ENCODE measurements at places on chromosomes 4 and X.
A peak's percentile ranks its signal among the peaks of the same experiment; 100 is the strongest.

DNA sequence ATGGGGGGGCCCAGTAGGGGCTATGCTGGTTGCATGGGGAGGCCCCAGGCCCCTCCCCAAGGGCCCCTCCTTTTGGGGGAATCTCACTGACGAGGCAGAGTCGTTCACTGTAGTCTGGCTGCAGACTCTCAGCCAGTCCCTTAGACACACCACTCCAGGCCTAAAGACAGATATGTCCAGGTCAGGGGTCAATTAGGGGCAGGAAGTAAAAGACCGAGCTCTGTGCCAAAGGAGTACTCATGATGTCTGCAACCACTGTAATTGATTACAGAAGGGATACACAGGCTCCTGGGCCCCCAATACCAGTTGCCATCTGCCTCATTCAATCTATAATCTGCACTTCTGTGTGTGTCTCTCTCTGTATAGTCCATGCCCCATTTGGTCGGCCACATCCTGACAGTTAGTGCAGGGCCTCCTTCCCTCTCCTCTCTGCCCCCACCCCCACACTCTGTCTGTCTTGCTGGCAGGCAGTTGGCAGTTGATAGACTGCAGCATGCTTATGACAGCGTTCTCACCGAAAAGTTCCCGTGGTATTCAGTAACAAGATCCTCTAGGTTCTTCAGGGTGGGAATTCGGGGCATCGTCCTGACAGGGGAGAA, 1.3 kb upstream of the CXorf65 start:
- DNase-seq = no peak

DNA sequence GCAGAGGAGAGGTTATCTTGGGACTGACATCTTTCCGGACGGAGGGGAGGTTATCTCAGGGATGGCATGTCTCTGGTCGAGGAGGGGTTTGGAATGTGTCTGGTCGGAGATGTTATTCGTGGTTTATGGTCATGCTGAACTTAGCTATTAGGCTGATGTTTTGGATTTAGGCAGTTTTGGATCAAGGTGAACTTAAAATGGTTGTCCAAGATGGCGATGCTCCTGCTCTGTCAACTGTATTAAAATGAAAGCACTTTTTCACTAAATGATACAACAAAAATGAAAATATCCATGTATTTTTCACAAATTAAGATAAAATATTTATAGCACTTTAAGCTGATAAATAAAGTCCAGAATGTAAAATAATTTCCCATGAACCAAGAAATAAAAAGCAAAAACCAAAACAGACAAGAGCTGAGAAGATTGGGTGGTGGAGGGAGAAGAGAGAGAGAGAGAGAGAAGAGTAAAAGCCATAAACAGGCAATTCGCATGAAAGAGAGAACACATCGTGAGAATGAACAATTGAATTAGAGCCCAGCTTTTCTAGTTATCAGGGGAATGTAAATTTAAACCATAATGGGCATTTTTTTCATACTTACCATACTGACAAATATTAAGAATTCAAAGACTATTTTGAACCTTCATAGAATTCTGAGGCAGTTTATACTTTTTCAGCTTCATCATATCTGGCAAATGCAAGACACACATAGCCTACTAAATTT, 2236.0 kb upstream of the AGA start:
- no peak for DNase-seq

DNA sequence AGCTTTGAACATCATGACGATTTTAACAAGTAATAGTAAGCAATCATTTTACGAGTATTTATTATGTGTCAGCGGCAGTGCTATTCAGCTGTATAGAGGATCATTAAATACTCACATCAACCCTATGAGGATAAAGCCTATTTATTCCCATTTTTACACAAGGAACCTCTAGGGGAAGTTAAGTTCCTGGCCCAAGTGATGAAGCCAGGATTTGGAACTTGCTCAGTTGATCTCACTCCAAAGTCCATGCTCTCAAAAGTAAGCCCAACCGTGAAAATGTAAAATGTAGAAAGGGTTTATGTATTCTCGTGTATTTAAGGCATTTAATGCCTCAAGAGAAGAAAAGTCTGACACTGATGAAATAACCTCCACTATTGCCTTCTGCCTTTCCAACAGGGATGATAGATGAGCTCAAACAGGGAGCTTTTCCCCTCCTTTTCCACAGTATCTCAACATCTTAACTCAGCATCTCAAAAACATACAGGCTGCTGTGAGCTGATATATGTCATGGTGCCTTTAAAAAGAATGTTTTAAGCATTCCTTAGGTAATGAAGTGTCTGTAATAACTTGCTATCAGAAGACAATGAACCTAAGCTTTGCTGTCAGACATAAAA, 35.0 kb upstream of the PLA2G12A start:
- no peak for DNase-seq

DNA sequence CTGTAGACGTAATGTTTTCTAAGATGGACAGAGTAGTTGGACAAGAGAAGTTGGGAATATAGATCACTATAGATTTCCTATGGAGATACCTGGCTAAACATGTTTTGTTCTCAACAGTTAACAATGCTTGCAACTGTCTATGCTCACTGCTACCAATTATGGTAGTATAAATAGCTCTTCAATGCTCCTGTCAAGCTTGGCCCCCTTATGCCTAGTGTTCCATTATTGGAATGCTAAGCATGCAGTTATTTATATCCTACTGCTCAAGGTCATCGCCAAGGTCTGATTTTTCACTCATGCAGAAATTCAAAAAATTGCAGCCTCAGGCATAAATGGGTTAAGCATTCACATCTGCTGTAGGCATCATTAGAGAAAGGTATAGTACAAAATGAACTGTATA, 519.0 kb downstream of the IL15 start:
- DNase-seq = no peak

- DNase-seq = no peak
These were observed 46.6 kb downstream of the CD40LG start for GRCh38 chrX:136694431-136695087.

DNA sequence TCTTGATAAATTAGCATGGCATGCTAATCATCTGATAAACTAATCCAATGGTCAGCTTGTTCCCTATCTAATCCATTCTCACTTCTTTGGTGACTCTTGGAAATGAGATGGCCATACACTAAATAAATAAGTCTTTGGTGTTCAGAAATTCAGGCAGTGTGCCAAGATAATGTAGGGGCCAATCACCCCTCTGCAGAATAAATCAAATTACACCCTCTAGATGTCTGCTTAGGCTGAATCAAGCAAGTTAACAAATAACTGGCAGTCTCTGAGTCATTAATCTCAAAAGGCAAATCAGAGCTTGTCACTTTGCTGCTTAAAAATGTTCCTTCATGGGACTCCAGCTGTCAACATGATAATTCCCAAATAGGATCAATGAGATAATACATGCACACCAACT, 97.4 kb downstream of the NLGN4X start:
- DNase-seq = no peak

DNA sequence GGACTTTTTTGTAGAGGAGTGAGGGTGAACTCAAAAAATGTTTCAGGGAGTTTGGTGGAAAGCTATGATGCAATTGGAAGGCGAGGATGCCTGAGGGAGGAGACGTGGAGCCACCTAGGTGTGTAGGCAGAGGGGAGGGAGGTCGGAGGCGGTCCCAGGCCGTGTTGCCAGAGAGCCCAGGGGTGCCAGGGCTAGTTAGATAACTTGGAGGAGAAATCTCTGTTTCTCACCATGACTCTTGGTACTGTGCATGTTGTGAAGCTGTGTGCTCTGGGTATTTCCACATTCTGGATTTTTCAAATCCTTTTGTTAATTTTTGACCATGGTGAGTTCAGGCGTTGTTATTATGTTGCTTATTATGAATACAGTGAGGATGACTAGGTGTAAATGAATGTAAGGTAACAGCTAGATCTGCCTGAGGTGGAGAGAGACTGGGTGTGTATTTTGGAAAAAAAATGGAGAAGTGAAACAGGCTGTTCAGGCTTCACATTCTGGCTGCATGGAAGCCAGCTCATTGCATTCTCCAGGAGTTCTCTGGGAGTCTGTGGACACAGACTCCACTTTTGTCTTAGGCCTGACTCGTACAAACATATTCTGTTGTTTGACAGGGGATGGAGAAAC, 4.5 kb downstream of the RAB9A start:
- DNase-seq = no peak

DNA sequence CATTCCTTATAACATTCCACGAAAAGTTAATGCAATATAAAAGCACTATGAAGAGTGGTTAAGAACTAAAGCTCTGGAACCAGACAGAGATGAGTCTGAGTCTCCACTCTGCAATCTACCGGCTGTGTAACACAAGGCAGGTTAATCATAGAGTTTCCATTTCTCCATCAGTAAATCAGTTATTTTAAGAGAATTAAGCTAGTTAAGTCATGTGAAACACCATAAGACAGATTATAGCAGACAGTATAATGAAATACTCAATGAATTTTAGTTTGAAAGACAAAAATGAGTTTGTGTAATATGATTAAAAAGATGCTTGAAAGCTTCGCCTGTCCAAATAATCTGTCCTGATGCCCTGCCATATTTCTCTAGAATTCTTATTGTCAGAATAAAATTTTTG, 282.6 kb upstream of the ACTRT1 start:
- no peak for DNase-seq

DNA sequence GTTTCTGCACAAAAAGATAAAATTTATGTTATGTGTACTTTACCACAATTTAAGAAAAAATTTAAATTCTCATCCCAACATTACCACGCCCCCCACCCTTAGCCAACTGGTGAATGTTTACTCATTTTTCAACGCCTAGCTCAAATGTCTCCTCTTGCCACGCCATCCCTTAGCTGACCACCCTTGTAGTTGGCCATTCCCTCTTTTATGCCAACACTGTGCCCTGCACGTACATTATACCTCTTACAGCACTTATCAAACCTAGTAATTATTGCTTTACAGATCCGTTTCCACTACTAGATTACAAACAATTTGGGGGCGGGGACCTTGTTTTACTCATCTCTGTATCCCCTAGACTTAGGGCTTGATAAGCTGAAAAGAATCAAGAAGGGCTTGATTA, 644 bp downstream of the ERCC6L start:
- DNase-seq = no peak

DNA sequence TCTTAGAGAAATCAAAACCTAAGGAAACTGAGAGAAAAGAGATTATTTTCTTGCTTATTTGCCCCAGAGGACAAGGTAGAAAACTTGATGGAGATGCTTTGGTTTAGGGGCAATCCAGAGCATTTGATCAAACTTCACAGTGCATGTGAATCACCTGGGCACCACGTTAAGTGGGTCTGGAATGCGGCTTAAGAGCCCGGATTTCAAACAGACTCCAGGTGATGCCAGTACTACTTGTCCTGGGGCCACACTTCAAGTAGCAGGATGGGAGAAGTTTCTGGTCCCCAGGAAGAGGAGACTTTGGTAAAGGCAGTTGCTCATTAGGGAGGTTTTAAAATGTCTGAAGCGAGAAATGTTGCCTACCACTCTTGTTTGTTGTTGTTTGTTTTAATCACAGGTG, 51.8 kb downstream of the PHOX2B start:
- DNase-seq = no peak

GRCh38 chr4:532588-533317, 33.7 kb downstream of the PIGG start:
- no peak for DNase-seq

- DNase-seq = no peak
These were observed 188.2 kb downstream of the GC start for GRCh38 chr4:71595576-71596108.

GRCh38 chr4:76989391-76990061, 40.0 kb downstream of the SEPTIN11 start:
- peak; percentile 38 for DNase-seq

DNA sequence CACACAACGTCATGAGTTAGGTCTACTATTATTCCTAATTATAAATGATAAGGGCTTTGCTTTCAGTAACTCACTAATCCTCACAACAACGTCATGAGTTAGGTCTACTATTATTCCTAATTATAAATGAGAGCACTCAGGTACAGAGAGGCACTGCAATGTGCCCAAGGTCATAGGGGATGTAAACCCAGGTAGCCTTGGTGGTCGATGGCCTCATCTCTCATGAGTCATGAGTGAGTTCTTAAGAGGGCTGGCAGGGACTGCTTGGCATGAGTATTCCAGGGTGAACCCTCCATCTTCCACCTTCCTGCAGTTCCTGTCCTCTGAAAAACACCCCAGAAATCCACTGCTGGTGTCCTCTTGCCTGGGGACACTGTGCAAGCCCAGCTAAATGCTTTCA, 317.1 kb downstream of the STK32B start:
- no peak for DNase-seq

- no peak for DNase-seq
These were observed 118.7 kb upstream of the ANXA3 start for GRCh38 chr4:78432896-78433295.

DNA sequence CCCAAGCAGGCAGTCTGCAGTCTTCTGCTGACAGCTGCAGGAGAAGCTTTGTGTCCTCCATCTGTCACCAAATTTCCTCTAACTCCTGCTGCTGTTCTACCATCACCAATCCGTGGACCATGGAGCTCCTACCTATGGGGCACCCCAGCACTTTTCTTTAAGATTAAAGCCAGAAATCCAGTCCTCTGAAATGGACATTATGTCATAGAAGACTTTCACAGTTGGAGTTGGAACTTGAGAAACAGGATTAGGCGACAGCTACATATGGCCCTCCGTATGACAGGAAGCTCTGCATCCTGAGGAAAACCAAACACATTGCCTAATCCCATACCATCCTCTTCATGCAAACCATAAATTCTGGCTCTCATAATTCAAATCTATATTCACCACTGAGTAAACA, 470.6 kb upstream of the GALNTL6 start:
- no peak for DNase-seq

- DNase-seq = no peak
These were observed 73.9 kb downstream of the GC start for GRCh38 chr4:71709961-71710360.

Measured in activated CD4-positive, alpha-beta T cell treated with anti-CD3 and anti-CD28 coated beads, Interleukin-2, amount 50 U/mL, for 24 hours (primary cell).